ENCODE measurements at places on chromosomes 16 and 17.

DNA sequence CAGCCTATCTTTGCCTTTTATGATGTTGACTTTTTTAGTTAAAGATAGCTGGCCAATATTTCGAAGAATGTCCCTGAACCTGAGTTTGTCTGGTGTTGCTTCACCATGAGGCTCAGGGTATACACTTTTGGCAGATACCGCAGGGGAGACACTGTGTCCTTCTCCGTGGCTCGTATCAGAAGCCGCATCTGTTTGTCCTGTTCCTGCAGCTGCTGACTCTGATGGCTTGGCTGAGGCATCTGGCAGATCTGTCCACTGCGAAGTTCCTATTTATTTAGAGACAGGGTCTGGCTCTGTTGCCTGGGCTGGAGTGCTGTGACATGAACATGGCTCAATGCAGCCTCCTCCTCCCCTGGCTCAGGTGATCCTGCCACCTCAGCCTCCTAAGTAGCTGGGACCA lies 93.5 kb downstream of the CRISPLD2 start:
- DNase-seq: no peak

- no peak for DNase-seq
Measured at GRCh38 chr17:37729905-37730304, 15.0 kb downstream of the HNF1B start.

DNA sequence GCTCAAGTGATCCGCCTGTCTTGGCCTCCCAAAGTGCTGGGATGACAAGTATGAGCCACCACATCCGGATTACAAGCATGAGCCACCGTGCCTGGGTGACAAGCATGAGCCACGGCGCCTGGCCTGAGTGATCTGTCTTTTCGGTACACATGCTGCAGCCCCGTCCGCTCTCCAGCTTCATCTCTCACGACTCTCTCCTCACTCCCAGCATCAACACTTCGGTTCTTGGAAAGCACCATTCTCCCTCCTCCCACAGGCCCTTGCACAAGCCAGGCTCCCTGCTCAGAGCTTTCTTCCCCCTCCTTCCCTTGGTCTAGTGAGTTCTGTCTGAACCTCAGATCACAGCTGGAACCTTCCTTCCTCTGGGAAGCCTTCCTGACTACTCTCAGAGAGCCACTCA lies 6.5 kb upstream of the NCBP3 start:
- DNase-seq: no peak

DNA sequence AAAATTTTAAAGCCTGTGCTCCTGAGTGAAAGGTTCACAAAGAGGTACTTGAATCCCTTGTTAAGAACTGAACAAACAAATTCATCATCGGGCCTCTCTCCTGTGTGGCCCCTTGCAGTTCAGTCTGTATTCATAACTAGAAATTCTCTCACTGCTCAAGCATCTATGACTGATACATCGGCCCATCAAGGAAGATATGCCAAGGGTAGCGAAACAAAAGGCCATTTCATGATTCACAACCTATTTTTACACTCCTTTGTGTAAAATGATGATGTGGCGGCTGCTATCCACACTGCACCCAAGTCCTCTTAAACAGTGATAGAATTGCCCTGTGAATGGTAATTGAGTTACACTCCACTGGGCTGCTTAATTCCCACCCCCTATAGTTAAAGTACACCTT lies 204.6 kb downstream of the STX8 start:
- no peak for DNase-seq

DNA sequence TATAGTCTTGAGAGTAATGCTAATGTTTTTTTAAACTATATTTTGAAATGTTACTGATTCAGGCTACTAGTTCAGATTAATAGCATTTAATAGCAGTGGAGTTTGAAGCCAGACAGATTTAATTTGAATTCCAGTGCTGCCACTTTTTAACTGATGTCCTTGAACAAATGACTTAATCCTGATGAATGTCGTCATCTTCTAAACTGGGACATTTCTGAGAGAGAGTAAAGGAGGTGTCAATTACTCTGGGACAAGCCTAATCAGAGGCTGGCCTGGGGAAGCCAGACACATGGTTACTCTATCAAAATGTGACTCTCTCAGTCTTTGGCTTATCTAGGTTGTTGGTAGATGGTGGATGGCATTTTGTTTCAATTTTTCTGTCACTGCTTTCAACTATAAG lies 246.7 kb downstream of the HS3ST3A1 start:
- DNase-seq: no peak

DNA sequence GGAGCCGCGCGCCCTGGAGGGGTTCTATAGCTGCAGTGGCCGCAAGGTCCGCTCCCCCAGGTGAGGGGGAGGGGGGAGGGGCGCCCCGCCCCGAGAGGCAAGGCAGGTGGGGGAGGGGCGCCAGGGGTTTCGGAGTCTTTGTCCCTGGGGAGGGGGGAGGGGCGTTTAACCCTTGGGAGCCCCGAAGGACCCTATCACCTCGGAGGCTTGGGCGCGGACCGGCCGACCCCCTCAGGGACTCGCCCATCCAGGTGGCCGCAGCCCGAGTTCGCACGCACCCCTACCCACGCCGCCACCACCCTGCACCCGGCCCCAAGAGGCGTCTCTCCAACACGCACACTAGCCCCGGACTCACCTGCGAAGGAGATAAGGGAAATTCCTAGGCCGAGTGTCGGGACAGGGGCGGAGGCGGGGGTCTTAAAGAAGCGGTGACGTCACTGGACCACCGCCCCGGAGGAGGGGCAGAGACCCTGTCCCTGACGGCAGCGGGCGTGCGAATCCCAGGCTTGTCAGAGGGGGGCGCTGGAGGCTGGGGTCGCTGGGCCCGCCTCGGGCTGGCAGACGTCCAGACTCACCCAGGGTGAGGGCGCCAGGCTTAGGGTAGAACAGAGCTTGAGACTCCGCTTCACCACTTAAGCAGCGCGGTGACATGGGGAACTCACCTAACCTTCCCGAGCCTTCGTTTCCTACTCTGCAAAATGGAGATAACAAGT lies at the start of gene CLDN6:
Gene CLDN6, minus strand, starts transcription at position 390 of the 713 bp plus-strand sequence. CDS start 2,162 bp downstream, outside the sequence.
- DNase-seq: no peak
